ENCODE measurements at places on chromosomes 16 and 17.
A peak's percentile ranks its signal among the peaks of the same experiment; 100 is the strongest.

- DNase-seq: no peak
Observed at GRCh38 chr16:24815021-24815420, 30.7 kb upstream of the SLC5A11 start.

DNA sequence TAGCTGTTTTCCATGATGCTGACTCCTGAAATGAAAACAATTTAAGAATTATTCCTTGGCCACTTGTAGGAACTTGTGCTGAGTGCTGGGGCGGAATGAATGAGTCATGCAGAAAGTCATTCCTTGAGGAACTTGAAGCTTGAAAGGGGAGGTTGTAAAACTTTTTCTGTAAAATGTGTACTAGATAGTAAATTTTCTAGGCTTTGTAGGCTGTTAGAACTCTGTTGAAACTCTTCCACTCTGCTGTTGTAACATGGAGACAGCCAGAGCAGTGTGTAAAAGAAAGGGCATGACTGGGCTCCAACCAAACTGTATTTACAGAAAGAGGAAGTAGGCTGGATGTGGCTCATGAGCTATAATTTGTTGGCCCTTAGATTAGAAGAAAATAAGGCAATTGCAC lies 46.1 kb downstream of the ABCA8 start:
- DNase-seq: no peak

GRCh38 chr16:82160226-82160625 lies 9.8 kb downstream of the MPHOSPH6 start:
- DNase-seq: no peak

DNA sequence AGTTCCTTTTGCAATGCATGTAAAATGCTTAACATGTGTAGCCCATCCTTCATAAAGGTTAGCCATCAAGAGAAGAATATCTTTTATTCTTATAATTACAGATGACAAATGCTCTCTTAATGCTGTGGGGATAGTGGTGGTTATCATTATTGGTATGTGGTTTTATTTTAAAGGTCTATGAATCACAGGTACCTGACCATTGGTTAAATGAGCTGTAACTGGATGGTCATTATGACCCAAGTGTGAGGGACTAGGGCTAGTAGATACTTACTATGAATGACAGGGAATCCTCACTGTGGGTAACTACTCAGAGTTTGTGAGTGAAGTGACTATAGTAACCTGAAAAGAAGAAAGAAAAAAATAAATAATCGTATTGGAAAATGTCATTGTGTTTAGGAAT lies 78.8 kb downstream of the CDRT15 start:
- no peak for DNase-seq

DNA sequence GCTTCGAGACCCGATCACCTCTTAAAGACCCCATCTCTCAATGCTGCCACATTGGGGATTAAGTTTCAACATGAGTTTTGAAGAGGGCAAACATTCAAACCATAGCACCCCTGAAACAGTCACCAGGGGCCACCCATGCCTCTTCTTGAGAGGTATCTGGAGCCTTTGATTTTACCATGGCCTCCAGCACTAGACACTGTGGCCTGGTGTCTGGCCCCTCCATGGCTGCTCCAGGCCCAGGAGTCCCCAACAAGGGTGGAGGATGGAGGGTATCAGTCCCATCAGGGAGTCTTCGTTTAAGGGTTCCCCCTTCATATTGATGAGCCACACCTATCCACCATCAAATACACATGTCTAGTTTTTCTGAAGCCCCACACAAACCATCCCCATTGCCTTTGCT lies 66.5 kb upstream of the CDH5 start:
- DNase-seq: no peak

- no peak for DNase-seq
Observed at GRCh38 chr16:19923396-19923795, 38.7 kb upstream of the GPRC5B start.

- no peak for DNase-seq
Observed at GRCh38 chr17:79053251-79053925, 21.2 kb upstream of the ENGASE start.

DNA sequence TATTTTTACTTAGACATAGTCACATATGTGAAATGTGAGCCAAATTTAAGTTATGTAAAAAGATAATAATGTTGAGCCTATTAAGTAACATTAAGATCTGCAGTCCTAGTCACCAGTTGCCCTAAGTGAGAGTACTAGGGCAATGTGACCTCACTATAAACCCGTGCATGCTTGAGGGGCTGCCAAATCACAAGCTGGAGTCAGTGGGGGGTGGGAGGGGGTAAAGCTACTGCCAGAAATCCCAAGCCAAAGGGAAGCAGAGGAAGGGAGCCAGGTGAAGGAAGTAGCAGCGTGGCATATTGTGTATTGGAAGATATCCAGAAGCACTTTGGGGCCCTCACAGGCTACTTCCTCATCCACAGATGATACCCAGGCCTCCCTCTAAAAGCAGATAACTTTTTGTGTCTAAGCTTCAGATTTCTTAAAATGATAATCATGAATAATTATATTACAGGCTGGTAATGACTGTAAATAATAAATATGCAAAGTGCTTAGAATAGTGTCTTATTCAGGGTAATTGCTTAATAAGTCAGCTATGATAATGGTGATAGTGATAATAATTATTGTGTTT lies 134.1 kb downstream of the CA10 start:
- no peak for DNase-seq

DNA sequence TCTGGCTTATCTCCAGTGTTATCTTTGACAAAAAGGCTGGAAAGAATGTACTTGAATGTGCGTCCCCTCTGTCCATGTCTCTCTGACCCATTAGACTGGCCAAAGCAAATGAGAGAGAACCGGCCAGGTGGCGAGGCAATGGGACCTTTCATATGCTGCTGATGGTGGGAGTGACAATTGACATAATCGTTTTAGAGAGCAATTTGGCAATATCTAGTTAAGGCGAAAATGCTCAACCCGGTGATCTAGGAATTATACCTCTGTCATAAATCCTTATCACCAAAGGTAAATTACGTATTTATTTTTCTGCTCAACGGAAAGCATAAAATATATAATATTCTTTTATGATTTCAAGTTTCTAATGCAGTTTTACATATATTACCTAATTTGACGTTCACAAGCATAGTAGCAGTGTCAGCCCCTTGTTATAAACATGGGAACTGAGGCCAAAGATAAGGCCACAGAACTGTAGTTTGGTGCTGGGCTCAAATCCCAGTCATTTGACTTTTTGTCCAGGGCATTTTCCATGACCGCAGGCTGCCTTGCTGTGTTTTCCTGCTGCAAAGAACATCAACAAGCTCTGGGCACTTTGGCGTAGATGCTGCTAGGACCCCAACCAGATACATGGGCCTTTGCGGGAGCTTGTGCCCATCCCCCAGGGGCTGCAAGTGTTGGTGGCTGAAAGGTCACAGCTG lies 14.7 kb upstream of the SDK2 start:
- DNase-seq: no peak

- DNase-seq: no peak
Observed at GRCh38 chr17:39194089-39194984, 3.1 kb downstream of the CACNB1 start.

DNA sequence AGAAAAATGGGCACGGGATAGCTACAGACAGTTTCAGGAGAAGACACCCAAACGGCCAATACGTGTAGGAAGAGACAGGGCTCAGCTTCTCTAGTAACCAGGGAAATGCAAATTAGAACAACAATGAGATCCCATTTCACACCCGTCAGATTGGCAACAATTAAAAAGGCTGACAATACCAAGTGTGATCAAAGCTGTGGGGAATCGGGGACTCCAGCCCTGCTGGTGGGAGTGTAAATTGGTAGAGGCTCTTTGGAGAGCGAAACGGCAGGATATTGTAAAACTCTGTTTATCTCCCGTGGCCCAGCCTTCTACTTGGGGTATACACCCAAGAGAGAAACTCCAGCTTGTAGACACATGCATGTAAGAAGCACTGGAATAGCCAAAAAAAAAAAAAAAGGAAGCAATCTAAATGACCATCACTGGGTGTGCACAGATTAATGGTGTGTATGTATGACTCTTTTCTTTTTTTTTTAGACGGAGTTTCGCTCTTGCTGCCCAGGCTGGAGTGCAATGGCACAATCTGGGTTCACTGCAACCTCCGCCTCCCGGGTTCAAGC lies 27.5 kb downstream of the MYBBP1A start:
- DNase-seq: no peak

GRCh38 chr16:74753180-74753579 lies 21.4 kb downstream of the FA2H start:
- no peak for DNase-seq

DNA sequence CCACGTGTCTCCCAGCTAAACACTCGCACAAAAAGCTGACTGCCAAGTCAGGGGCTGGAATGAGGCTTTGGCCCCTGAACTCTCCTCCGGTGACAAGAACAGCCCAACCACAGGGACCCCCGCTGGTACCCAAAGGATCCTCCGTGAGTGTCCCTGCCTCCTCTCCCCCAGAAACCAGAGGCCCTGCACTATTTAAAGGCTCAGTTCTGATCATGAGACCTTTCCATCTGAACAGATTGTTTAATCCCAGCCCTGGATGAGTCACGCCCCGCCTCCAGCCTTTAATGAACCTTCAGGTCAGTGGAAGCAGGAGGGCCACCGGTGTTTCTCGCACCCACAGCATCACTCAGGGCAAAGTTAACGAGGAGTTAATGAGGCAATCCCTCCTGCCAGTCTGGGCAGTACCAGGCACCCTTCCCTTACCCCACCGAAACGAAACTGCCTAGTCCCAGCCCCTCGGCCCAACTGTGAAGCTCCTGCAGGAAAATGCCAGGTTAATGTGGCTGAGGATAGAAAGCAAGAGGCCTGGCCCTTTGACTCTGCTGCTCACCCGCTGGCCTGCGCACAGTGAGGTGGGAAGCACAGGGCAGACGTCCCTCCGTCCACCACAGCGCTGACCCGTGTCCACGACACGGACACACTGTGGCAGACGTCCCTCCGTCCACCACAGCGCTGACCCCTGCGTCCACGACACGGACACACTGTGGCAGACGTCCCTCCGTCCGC lies 32.4 kb downstream of the TIMM22 start:
- DNase-seq: no peak

- DNase-seq: no peak
Observed at GRCh38 chr17:59451706-59452105, 113.7 kb upstream of the DHX40 start.

DNA sequence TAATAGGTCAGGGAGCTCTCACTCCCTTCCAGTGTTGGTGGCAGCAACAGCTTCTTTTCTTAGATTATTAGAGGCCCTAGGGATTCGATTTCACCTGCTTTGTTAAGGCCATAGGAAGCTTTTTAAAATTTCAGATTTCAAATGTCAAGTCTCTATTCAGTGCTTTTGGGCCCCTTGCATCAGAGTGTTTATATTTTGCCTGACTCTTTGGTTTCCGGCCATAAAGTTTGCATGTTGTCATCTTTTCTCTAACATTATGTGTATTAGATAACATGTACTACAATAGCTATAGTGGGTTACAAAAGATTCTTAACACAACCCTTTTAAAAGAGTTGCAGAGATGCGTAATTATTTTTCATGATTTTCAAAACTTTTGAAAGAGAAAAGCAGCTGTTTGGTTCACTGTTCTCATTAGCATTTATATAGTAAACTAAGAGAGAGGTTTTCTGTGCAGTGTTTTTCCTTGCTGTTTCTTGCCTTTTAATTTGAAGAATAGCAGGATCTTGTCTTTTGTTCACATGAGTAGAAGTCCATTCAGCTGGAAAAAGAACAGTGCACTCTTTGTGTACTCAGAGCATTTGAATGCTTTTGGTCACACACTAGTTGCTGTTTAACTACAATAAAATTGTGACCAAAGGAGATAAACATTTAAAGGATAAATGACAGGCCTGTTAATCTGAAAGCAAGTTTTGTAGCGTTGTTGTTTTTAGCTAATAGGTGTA lies 52.5 kb downstream of the FTO start:
- DNase-seq: no peak

GRCh38 chr16:53666786-53667415 lies 36.8 kb downstream of the RPGRIP1L start:
- DNase-seq: no peak

DNA sequence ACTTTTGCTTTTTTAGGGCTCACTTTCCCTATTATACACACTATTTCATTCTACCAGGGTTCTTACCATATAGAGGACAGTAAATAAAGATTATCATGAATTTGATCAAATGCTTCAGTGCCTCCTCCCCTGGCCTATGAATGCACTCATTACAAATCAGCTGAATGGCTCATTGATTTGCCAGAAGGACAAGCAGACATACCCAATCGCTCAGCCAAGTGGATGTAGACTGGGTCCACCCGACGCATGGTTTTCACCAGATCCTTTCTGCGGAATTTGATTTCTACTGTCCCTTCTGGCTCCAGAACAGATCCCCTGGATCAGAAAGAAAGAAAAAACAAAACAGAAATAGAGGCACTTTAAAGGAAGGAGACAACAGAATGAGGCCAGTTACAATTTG lies 162.6 kb downstream of the AATF start:
- DNase-seq: no peak

DNA sequence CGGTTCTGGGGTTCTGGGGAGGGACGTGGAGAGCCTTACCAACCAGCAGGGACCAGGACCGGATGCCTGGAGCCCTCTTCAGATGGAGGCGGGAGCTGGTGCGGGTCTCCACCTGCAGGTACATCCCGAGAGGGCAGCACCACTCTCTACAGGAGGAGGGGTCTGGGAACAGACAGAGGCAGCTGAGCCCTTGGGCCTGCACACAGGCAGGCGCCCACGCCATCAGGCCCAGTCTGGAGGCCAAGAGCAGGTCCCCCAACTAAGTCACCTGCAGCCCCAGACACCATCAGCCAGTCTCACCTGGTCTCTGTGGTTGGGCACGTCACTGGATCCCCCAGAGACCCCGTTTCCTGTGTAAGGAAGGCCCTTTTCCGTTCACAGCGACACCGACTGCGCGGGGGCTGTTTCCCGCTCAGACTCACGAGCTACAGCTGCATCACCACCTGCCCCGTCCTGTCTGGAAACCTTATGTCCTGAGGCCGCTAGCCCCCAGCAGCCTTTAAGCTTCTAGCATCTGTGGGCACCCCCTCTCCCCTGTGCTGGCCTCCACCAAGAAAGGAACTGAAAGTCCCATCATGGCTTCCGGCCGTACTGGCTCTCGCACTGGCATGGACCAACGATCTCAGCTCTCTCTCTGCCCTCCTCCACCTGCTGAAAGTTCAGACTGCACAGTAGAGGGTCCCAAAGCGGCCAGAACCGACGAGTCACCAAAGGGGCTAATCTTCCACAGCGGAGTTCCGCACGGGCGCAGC lies 1.2 kb downstream of the CYBC1 start:
- DNase-seq: peak; percentile 48

GRCh38 chr16:20849589-20850390 lies 43.5 kb downstream of the REXO5 start:
- peak; percentile 25 for DNase-seq

DNA sequence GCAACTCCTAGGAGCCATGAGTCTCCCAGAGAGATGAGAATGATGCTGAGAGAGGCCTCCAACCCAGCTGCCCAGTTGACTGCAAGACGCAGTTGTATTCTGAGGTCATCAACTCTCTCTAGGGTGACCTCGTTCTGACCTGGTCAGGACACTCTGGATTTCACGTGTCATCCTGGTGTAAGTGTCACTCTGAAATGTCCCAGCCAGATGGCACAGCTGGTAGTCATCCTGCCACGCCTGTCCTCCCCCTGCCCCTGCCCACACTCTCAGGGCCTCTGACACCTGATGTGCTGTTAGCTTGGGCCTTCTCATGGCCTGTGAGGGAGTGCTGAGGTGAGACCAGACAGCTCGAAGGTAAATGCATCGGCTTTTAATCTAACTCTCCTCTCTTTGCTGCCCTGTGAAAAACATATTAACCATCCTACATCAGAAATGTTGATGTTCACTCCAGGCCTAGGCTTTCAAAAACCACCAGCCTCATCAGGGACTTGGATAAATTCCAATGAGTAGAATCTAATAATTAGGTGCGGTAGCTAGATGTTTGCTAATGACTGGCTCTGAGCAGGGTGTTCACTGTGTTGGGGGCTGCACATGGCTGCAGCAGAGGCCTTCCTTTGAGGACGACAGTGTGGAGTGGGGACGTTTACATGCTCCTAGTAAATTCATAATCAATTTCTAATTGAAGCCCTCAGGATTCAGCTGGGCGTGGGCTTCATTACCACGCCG lies 13.8 kb downstream of the MLYCD start:
- DNase-seq: no peak
